ENCODE measurements at places on chromosomes 1 and 21. TPM values are rescaled to one million over a fixed set of nuclear protein-coding genes. Genes with fewer than 3 reads are reported as not detected.

The GOLT1A gene
- not detected for total RNA-seq

The TSSK3 gene
- 0.31 TPM for total RNA-seq

The CR1L gene
- total RNA-seq, result not detected

The SEC16B gene
- total RNA-seq, result 2.1 TPM

The BEND5 gene
- total RNA-seq, result not detected

The PTGFR gene
- total RNA-seq, result 1.6 TPM

The OR2T2 gene
- not detected for total RNA-seq

The CELA2A gene
- total RNA-seq, result not detected

The FAM131C gene
- total RNA-seq, result not detected

DNA sequence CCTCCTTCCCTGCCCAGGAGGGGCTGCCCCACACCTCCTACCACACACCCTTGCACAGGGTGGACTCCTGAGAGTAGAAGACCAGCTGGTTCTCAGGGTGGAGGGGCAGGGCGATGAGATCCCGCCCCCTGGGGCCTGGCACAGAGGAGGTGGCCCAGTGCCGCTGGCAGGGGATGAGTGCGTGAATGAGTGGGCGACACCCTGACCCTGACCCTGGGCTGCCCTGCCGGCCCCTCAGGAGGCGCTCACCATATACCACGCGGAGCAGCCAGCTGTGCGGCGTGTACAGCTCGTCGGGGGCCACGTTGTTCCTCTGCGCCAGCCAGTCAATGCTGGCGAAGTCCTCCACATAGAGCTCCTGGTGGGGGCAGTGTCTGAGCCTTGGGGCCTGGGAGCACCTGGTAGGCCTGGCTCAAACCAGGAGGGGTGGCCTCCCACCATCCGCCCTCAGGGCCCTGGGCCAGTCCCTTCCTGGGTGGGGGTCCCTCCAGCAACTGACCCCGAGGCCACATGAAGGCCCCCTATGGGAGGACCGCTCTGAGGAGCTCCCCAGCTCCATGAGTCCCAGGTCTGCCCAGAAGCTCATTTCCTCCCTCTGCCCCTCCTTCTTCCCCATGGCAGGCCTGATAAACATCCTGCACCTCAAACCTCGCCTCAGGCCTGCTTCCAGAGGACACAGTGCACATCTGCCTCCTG lies 13.0 kb downstream of the LSS start:
- H3K4me3 ChIP-seq, result no peak overlapping the region
- H3K27me3 ChIP-seq, result no peaks in the 10 kb centered on the region
- no peaks in the 10 kb centered on the region for H3K4me1 ChIP-seq
- H3K36me3 ChIP-seq, result peaks cover 100% of the 10 kb centered on the region
- H3K27ac ChIP-seq, result no peak overlapping the region
- no peak for DNase-seq

- no peaks in the 10 kb centered on the region for H3K36me3 ChIP-seq
- H3K27ac ChIP-seq, result no peak overlapping the region
- no peak overlapping the region for H3K4me3 ChIP-seq
- H3K27me3 ChIP-seq, result no peaks in the 10 kb centered on the region
- DNase-seq, result no peak
- peaks cover 26% of the 10 kb centered on the region for H3K4me1 ChIP-seq
Observed at GRCh38 chr21:42021371-42022090, 11.4 kb upstream of the ZBTB21 start.

GRCh38 chr1:84406346-84406861 lies 8.1 kb downstream of the DNASE2B start:
- no peak for DNase-seq
- no peaks in the 10 kb centered on the region for H3K27me3 ChIP-seq
- H3K4me1 ChIP-seq, result no peaks in the 10 kb centered on the region
- H3K4me3 ChIP-seq, result no peak overlapping the region
- H3K36me3 ChIP-seq, result no peaks in the 10 kb centered on the region
- no peak overlapping the region for H3K27ac ChIP-seq

DNA sequence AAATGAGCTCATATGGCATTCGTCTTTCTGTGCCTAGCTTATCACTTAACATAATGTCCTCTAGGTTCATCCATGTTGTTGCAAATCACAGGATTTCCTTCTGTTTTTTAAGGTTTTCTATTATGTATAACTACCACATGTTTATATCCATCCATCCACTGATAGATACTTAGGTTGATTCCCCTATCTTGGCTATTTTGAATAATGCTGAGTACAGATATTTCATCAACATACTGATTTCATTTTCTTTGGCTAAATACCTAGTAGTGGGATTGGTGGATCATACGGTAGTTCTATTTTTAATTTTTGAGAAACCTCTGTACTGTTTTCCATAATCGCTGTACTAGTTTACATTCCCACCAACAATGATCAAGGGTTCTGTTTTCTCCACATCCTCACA lies 45.0 kb downstream of the GORAB start:
- no peaks in the 10 kb centered on the region for H3K4me1 ChIP-seq
- no peaks in the 10 kb centered on the region for H3K27me3 ChIP-seq
- H3K4me3 ChIP-seq, result no peak overlapping the region
- H3K36me3 ChIP-seq, result no peaks in the 10 kb centered on the region

GRCh38 chr1:186760446-186760845 lies 68.3 kb upstream of the PLA2G4A start:
- H3K36me3 ChIP-seq, result no peaks in the 10 kb centered on the region
- no peaks in the 10 kb centered on the region for H3K4me1 ChIP-seq
- H3K4me3 ChIP-seq, result no peak overlapping the region
- no peak overlapping the region for H3K27ac ChIP-seq
- H3K27me3 ChIP-seq, result no peaks in the 10 kb centered on the region
- DNase-seq, result no peak

GRCh38 chr1:3514404-3514803 lies 59.9 kb downstream of the ARHGEF16 start:
- H3K36me3 ChIP-seq, result no peaks in the 10 kb centered on the region
- H3K4me3 ChIP-seq, result no peak overlapping the region
- DNase-seq, result no peak
- no peak overlapping the region for H3K27ac ChIP-seq
- H3K27me3 ChIP-seq, result no peaks in the 10 kb centered on the region

DNA sequence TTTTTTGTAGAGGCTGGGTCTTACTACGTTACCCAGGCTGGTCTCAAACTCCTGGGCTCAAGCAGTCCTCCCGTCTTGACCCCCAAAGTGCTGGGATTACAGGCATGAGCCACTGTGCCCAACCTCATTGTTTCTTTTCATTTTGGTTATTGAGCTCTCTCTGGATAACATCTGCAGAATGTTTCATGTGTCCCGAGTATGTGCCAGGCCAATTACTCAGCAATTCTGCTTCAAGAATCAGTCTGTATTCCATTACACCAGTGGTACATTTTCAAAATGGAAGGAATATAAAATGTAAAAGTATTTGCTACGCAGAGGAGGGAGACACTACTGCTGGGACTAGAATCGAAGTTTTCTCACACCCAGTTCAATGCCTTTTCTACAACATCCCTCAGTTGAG lies 1.7 kb upstream of the ELOA start:
- H3K36me3 ChIP-seq, result no peaks in the 10 kb centered on the region
- no peaks in the 10 kb centered on the region for H3K27me3 ChIP-seq
- no peak overlapping the region for H3K27ac ChIP-seq
- DNase-seq, result no peak
- no peak overlapping the region for H3K4me3 ChIP-seq

DNA sequence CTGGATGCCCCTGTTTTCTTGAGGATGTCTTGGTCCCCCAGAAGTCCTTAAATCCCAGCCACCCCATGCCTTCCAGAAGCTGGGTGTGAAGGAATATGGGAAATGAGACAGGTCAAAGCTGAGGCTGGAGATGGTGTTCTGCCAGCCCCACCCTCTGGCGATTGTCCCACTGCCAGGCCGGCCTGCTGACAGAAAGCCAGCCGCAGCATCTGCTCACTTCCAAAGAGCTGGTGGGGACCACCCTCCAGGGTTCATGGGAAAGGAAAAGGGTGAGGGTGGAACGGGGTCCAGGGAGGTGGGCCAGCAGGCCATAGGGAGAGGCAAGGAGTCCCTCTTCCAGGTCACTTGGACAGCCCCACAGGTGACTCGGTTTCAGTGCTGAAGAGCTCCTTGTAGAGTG lies 1.9 kb upstream of the LINGO4 start:
- H3K27ac ChIP-seq, result no peak overlapping the region
- DNase-seq, result no peak
- no peaks in the 10 kb centered on the region for H3K27me3 ChIP-seq
- H3K4me1 ChIP-seq, result peaks cover 9% of the 10 kb centered on the region

DNA sequence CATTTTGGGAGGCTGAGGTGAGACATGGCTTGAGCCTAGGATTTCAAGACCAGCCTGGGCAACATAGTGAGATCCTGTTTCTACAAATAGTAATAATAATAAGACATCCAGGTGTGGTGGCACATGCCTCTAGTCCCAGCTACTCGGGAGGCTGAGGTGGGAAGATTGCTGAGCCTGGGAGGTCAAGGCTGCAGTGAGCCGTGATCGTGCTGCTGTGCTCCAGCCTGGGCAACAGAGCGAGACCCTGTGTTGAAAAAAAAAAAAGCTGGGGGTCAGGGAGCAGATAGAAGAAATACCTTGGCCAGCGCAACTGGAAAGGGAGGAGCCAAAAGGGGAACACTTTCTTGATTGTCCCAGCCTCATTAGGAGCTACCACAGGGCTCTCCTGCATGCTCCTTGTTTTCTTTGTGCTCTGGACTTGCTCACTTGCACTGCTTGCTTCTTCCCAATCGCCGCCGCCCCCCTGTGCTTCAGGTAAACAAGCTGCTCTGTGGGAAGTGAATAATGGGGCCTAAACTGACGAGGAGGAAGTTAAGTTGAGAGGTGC lies 31.1 kb downstream of the PBX1 start:
- H3K4me1 ChIP-seq, result peaks cover 6% of the 10 kb centered on the region
- no peaks in the 10 kb centered on the region for H3K27me3 ChIP-seq
- DNase-seq, result no peak

GRCh38 chr1:221328371-221328770 lies 413.5 kb downstream of the DUSP10 start:
- H3K27me3 ChIP-seq, result no peaks in the 10 kb centered on the region
- DNase-seq, result no peak
- H3K4me3 ChIP-seq, result no peak overlapping the region
- no peaks in the 10 kb centered on the region for H3K36me3 ChIP-seq
- no peak overlapping the region for H3K27ac ChIP-seq

DNA sequence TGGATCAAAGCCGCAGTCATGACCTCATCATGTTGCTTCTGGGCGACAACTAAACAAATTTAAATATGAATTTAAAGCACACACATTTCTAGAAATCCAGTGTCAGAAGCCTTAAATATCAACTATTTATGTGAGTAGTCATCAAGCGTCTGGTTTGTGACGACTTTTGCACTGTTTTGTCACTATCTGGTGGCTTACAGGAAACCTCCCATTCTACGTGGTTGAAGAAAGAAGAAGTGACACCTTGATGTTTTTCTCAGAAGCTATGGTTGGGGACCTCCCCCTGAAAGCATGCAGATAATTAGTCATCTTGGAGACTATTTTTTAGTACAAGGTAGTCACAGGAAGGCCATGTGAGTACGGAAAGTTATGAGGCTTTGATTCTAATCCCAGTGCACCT lies 58.5 kb downstream of the TENT5C start:
- no peak overlapping the region for H3K27ac ChIP-seq
- no peaks in the 10 kb centered on the region for H3K36me3 ChIP-seq
- no peaks in the 10 kb centered on the region for H3K27me3 ChIP-seq

- H3K4me3 ChIP-seq, result no peak overlapping the region
- H3K27me3 ChIP-seq, result no peaks in the 10 kb centered on the region
- peaks cover 8% of the 10 kb centered on the region for H3K4me1 ChIP-seq
- DNase-seq, result no peak
- no peak overlapping the region for H3K27ac ChIP-seq
Observed at GRCh38 chr1:3672971-3673361, 20.6 kb downstream of the TP73 start.

GRCh38 chr21:35824136-35824535 lies 236.2 kb downstream of the SETD4 start:
- H3K4me1 ChIP-seq, result no peaks in the 10 kb centered on the region
- H3K27me3 ChIP-seq, result no peaks in the 10 kb centered on the region
- no peak overlapping the region for H3K4me3 ChIP-seq

DNA sequence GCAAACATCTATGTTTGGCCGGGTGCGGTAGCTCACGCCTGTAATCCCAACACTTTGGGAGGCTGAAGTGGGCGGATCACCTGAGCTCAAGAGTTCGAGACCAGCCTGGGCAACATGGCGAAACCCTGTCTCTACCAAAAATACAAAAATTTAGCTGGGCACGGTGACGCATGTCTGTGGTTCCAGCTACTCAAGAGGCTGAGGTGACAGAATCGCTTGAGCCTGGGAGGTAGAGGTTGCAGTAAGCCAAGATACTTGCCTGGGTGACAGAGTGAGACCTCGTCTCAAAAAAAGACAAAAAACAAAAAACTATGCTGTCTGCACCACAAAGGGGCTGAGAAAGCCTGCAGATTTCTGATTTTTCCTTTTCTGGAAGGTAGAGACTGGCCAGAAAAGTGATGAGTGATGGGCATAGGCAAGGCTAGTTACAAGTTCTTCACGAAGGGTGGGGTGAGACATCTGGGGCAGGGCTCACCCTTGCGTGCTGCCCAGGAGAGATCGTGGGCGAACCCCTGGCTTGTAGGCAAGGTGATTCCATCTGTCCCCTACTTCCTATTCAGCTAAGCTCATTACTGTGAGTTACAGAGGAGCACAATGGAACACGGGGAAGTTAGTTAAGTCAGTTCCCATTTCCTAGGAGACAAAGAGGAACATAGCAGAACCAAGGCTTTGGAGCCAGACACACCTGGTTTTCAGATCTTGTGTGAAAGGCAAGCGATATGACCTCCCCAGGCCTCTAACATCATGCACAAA lies 3.2 kb downstream of the SLC2A1 start:
- peak overlapping the region; percentile 99 for H3K27ac ChIP-seq
- H3K4me1 ChIP-seq, result peaks cover 32% of the 10 kb centered on the region
- H3K27me3 ChIP-seq, result no peaks in the 10 kb centered on the region
- peaks cover 52% of the 10 kb centered on the region for H3K36me3 ChIP-seq

GRCh38 chr1:116827607-116828105 lies 73.4 kb downstream of the CD2 start:
- H3K27me3 ChIP-seq, result no peaks in the 10 kb centered on the region
- DNase-seq, result no peak
- no peak overlapping the region for H3K27ac ChIP-seq
- no peak overlapping the region for H3K4me3 ChIP-seq
- H3K36me3 ChIP-seq, result no peaks in the 10 kb centered on the region
- H3K4me1 ChIP-seq, result no peaks in the 10 kb centered on the region

DNA sequence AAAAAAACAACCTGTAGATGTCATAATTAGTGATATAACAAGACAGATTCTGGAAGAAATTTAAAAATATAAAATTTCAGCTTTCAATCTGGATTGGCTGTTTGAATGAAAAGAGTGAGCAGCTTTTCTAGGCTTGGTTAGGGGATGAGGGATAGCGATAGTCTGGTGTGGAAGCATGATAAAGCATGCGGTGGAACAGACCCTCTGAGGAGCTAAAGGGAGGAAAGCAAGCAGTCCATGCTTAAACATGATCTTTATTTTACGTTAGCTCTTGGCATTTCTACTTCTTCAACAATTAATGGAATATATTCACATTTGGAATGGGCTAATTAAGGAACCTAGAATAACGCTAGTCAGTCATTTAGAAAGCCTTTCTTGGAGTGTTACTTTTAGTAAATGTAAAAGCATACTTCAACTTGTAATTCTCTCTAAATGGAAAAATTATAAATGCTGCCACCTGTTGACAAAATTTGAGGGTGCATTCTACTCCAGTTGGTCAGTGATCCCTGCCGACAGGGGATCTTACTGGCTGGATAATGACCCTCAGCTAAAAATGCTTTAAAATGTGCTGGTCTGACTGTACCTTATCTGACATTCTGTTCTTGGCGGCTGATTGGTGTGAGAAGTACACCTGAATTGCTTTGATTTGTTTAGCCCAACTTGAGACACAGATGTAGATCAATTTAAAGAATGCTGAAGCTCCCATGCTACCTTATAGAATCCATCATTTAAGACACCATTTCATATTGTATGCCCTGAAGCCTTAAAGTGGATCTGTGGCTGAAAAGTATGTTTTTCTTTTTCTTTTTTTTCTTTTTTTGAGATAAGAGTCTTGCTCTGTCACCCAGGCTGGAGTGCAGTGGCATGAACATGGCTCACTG lies 61.2 kb downstream of the AK4 start:
- DNase-seq, result no peak
- H3K27ac ChIP-seq, result no peak overlapping the region
- no peaks in the 10 kb centered on the region for H3K4me1 ChIP-seq
- H3K36me3 ChIP-seq, result no peaks in the 10 kb centered on the region
